ENCODE measurements at places on chromosomes 6 and 20.

- no peak for DNase-seq
Measured at GRCh38 chr6:146357578-146358430, 185.8 kb upstream of the RAB32 start.

DNA sequence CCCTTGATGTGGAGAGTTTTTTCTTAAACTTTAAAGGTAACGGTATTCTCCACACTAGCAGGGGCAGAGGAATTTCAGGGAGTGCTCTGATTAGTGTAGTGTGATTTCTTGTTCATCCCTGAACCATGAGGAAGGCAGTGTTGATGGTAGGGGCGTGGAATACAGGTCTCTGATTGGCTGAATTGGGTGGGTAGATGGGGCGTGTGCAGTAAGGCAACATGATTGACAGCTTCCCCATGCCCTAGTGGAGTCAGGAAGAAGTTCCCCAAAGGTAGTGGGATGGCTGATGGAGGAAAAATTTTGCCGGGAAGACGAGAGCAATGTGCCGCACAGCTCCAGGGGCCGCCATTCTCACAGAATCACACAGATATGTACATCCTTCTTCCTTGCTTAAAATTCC, 97.4 kb upstream of the SALL4 start:
- DNase-seq: no peak

GRCh38 chr20:22770241-22770800, 185.9 kb upstream of the FOXA2 start:
- DNase-seq: no peak

DNA sequence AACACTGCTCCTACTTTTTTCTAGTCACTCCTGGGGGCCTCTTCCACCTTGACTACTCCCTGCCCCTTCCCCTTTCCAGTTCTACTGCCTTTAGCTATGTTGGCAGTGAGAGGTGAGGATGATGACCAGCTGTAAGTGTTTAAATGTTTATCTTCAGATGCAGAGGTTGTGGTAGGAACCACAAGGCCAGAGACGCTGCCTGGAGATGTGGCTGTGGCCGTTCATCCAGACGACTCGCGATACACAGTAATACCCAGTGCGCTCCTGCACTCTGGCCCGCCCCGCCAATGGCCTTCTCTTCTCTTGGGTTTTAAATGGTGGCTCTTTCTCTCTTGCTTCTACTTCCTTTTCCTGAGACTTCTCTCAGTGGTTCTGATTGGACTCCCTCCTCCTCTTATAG, 4.6 kb downstream of the VARS2 start:
- no peak for DNase-seq

DNA sequence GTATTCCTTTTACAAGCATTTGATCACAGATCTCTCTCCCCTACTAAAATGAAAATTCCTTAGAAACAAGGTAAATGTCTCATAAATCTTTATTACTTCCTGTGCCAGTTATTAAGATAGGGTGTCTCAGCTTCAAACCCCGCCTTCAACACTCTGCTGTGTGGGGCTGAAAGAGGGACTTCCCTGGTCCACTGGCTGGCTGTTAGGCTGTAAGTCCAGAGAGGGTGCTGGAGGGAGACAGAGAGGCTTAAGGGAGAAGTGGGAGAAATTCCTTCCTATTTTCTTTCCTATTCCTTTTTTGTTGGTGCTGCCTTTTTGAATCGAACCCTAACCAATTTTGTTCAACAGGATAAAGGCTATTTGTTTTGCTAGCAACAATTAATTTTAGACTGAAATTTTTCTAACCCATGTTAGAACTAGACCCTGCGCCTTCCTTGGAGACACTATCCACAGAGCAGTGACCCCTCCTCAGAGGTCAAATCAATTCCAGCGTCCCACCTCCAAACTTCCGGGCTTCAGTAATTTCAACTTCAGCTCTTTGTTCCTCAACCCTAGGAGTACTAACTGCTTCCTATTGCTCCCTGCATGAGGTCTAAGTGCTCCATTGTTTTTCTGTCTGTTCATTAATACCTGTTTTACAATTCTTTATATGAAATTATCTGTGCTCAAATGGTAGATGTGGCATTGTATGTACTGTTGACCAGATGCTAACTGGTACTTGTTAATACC, 207.5 kb upstream of the OPRM1 start:
- no peak for DNase-seq

- DNase-seq: peak; percentile 63
Measured at GRCh38 chr20:5996765-5997164, 46.3 kb downstream of the MCM8 start.

Measured in T-helper 2 cell treated with Interferon-gamma antibody and Interleukin-4, amounts not matched to agents 5 μg/mL and 100 μg/mL, for 36 hours (primary cell).